ENCODE measurements at places on chromosomes 2 and 18. TPM values are rescaled to one million over a fixed set of nuclear protein-coding genes. Genes with fewer than 3 reads are reported as not detected.
A peak's percentile ranks its signal among the peaks of the same experiment; 100 is the strongest.

DNA sequence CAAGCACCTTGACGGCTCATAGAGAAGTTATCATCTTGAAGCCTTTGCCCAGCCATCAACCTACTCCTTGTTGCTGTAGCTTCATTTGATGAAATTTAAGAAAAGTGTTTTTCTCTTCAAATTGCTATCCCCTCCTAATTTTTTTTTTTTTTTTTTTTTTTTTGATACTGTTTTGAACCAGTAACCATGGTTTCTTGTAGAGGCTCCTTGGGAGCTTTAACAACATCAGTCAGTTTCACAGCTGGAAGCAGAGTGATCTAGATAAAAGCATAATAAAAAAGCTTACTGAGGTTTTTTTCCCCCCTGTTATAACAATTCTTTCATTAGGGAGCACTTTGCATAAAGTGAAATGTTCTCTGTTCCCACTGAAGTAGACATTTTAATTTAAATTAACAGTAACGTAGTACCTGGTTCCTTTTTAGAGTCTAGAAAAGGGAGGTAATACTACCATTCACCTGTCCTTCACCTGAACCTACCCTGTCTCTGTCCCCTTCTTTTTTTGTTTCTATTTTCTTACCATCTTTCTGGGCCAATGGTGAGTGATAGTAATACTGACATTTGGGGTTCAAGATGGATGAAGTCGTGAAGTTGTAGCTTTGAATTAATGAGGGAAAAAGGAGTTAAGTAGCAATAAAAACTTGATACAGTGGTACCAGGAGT lies 101.5 kb downstream of the NCOA1 start:
- peaks cover 3% of the 10 kb centered on the region for H3K4me1 ChIP-seq
- no peak for DNase-seq
- no peaks in the 10 kb centered on the region for H3K27me3 ChIP-seq
- peaks cover 5% of the 10 kb centered on the region for H3K36me3 ChIP-seq

- no peaks in the 10 kb centered on the region for H3K4me1 ChIP-seq
- H3K27me3 ChIP-seq = no peaks in the 10 kb centered on the region
- H3K27ac ChIP-seq = no peak overlapping the region
- no peak overlapping the region for H3K4me3 ChIP-seq
- no peaks in the 10 kb centered on the region for H3K36me3 ChIP-seq
These were observed 65.1 kb upstream of the CXCR4 start for GRCh38 chr2:136183097-136183496.

DNA sequence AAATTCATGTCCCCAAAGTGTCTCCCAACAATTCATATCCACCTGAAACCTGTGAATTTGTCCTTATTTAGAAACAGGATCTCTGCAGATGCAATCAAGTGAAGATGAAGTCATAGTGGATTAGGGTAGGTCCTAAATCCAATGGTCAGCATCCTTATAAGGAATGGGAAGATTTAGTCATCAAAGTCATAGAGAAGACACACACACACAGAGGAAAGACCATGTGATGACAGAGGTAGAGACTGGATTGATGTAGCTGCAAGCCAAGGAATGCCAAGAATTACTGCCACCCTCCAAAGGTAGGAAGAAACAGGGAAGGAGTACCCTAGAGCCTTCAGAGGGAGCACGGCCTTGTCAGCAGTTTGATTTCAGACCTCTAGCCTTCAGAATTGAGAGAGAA lies 17.7 kb downstream of the ADD2 start:
- DNase-seq = no peak
- peak overlapping the region; percentile 7 for H3K27ac ChIP-seq
- H3K4me1 ChIP-seq = peaks cover 57% of the 10 kb centered on the region
- peaks cover 6% of the 10 kb centered on the region for H3K36me3 ChIP-seq
- H3K4me3 ChIP-seq = peak overlapping the region; percentile 8
- H3K27me3 ChIP-seq = peaks cover 4% of the 10 kb centered on the region

TEKT4 gene
- total RNA-seq = not detected

DNA sequence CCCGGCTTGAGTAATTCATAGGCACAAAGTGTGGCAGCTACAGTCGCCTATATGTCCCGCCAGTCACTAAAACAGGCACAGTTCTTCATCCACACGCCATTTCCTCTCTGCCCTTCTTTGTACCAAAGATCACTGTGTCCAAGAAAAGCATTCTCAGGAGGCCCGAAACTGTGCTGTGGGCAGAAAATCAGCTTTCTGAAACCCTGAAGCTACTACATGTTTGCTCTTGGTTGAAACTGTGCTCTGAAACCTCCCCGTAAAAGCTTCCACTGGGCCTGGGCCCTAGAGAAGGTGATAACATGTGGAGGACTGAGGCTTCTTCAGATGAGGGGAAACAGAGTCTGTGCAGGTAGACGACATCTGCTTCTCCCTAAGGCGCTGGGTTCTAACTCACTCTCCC lies 75.6 kb upstream of the ID2 start:
- H3K4me1 ChIP-seq = no peaks in the 10 kb centered on the region
- no peak overlapping the region for H3K4me3 ChIP-seq
- H3K36me3 ChIP-seq = peaks cover 6% of the 10 kb centered on the region

DNA sequence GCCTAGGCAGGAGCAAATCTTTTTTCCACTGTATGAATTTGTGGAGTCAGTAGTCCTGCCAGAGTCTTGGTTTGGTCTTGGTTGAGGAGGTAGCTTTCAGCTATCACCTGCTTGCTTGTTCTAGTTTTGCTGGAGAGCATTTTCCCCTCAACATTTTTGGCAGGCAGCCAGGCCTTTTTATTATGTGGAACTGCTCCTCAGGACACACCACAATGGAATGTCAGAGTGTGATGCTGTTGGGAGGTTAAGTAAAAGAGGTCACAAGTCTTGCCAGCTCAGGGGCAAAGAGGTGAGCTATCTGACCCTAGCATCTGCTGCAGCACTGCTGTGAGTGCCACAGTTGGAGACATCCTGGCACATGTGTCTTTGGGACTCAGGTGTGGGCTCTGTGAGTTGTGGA lies 258.0 kb downstream of the CNTNAP5 start:
- peaks cover 1% of the 10 kb centered on the region for H3K27me3 ChIP-seq
- no peaks in the 10 kb centered on the region for H3K4me1 ChIP-seq
- DNase-seq = no peak
- no peak overlapping the region for H3K27ac ChIP-seq
- no peaks in the 10 kb centered on the region for H3K36me3 ChIP-seq
- no peak overlapping the region for H3K4me3 ChIP-seq

DNA sequence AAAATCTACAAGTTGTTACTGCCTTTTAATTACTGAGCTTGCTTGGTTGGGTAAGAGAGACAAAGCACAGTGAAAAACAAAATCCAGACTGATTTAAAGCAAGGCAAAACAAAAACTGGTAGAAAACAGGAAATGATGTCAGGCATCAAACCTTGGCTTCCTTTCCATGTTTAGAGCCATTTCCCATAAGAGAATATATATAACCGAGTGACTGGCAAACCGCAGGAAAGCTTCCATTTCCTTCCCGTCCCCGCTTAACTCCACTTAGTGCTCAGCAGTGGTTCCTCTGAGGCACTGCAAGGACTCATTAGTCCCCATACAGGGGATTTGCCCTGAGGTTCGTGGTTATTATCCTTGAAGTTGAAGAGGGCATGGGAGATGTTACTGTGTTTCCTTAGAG lies 446.3 kb downstream of the LPIN1 start:
- no peaks in the 10 kb centered on the region for H3K36me3 ChIP-seq
- no peak overlapping the region for H3K27ac ChIP-seq
- no peak overlapping the region for H3K4me3 ChIP-seq
- DNase-seq = no peak
- no peaks in the 10 kb centered on the region for H3K27me3 ChIP-seq

TCF23 gene
- total RNA-seq = not detected

- no peaks in the 10 kb centered on the region for H3K27me3 ChIP-seq
- no peaks in the 10 kb centered on the region for H3K4me1 ChIP-seq
- H3K36me3 ChIP-seq = no peaks in the 10 kb centered on the region
- no peak overlapping the region for H3K27ac ChIP-seq
These were observed 641.7 kb upstream of the ZEB2 start for GRCh38 chr2:145161656-145162055.

FSHR gene
- not detected for total RNA-seq

PLCD4 gene
- total RNA-seq = 1.9 TPM

- H3K4me1 ChIP-seq = peaks cover 6% of the 10 kb centered on the region
- no peak for DNase-seq
- H3K4me3 ChIP-seq = no peak overlapping the region
- H3K27ac ChIP-seq = no peak overlapping the region
- no peaks in the 10 kb centered on the region for H3K36me3 ChIP-seq
These were observed 27.5 kb downstream of the FIGN start for GRCh38 chr2:163708265-163708664.

C1QL2 gene
- total RNA-seq = not detected

- DNase-seq = no peak
- no peaks in the 10 kb centered on the region for H3K36me3 ChIP-seq
- no peak overlapping the region for H3K27ac ChIP-seq
These were observed 169.5 kb upstream of the AGAP1 start for GRCh38 chr2:235324324-235324723.

DNA sequence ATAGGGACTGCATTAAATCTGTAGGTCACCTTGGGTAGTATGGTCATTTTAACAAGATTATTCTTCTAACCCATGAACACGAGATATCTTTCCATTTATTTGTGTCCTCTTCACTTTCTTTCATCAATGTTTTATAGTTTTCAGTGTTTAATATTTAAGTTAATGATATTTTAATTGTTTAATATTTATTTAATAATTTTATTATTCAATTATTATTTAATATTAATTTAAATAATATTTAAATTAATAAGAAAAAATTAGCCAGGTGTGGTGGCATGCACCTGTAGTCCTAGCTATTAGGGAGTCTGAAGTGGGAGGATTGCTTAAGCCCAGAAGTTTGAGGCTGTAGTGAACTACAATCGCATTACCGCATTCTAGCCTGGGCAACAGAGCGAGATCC lies 33.0 kb downstream of the CASP10 start:
- no peaks in the 10 kb centered on the region for H3K27me3 ChIP-seq
- no peaks in the 10 kb centered on the region for H3K36me3 ChIP-seq
- peaks cover 4% of the 10 kb centered on the region for H3K4me1 ChIP-seq
- no peak overlapping the region for H3K4me3 ChIP-seq
- no peak overlapping the region for H3K27ac ChIP-seq

GRCh38 chr2:165810418-165810817 lies 16.4 kb upstream of the GALNT3 start:
- DNase-seq = no peak
- no peaks in the 10 kb centered on the region for H3K4me1 ChIP-seq
- no peaks in the 10 kb centered on the region for H3K27me3 ChIP-seq
- H3K4me3 ChIP-seq = no peak overlapping the region
- H3K36me3 ChIP-seq = no peaks in the 10 kb centered on the region

HOXD13 gene
- 0.17 TPM for total RNA-seq

ZAP70 gene
- total RNA-seq = 1.3 TPM

ASB18 gene
- total RNA-seq = not detected

DNA sequence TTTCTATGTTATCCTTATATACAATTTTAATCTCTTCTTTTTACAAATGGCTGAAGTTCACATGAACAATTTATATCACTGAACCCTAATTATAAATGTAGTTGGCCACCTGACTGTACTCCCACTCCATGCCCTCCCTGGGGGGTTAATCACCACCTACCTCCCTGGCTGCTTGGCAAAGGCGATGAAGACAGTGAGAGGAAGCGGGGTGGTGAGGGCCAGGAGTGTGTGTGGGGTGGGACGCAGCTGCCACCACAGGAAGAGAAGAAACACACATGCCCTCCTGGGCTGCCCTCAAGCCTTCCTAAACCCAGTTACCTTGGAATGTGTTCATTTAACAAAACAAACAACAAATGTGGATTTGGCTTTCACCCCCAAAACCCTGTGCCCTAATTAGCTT lies 87.0 kb upstream of the REV1 start:
- peaks cover 22% of the 10 kb centered on the region for H3K4me1 ChIP-seq
- H3K36me3 ChIP-seq = peaks cover 8% of the 10 kb centered on the region
- H3K27ac ChIP-seq = no peak overlapping the region
- peaks cover 5% of the 10 kb centered on the region for H3K27me3 ChIP-seq
- DNase-seq = no peak
- H3K4me3 ChIP-seq = no peak overlapping the region

TCF7L1 gene
- 6.6 TPM for total RNA-seq

DSG4 gene
- not detected for total RNA-seq

CD207 gene
- 0.51 TPM for total RNA-seq

DNA sequence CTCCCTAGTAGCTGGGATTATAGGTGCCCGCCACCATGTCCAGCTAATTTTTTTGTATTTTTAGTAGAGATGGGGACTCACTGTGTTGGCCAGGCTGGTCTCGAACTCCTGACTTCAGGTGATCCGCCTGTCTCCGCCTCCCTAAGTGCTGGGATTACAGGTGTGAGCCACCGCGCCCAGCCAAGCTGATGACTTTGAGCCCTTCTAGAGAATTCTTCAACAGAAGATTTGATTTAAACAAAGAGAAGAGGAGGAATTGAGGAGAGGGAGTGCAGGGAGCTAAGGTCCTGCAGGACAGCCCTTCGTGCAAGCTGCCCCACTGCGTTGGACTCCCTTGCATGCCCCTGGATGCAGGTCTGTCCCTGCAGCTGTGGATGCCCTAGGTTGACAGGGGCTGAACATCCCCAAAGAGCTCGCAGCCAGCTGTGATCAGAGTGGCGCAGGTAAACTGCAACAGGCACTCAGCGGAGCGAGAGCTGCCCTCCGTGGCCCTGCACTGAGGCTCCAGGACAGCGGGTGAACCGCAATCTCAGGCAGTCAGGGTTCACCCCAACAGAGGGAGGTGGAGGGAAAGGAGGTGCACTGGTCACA lies 13.7 kb downstream of the ADRA2B start:
- H3K4me3 ChIP-seq = no peak overlapping the region
- H3K4me1 ChIP-seq = peaks cover 7% of the 10 kb centered on the region
- H3K27me3 ChIP-seq = peaks cover 5% of the 10 kb centered on the region
- no peak for DNase-seq

DNA sequence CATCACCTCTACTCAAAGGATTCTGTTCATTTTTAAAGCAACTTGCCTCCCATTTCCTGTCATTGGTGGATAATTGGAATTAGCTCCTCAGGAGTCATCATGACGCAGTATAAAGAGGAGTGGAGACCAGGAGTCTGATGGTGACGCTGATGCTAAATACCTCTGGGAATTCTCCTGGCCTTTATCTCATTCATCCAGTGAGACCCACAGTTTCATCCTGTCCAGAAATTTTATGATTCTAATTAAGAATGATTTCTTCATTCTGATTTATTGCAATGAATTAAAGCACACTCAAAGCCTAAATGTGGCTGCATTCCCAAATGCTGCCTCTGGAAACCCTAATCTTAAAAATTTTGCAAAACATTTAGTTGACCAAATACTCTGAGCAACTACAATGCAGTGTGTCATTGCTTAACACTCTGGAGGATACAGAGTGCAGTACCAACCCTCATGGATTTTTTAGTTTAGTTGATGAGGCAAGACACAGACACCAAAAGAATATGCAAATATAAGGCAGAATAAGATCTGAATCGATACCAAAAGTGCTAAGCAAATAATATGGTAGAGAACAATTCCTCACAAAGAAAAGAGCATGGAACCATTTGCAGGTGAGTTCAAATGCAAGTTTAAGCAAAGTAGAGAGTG lies 236.2 kb downstream of the ETAA1 start:
- H3K36me3 ChIP-seq = no peaks in the 10 kb centered on the region
- no peak overlapping the region for H3K4me3 ChIP-seq
- no peaks in the 10 kb centered on the region for H3K27me3 ChIP-seq
- DNase-seq = no peak
- no peak overlapping the region for H3K27ac ChIP-seq

DNA sequence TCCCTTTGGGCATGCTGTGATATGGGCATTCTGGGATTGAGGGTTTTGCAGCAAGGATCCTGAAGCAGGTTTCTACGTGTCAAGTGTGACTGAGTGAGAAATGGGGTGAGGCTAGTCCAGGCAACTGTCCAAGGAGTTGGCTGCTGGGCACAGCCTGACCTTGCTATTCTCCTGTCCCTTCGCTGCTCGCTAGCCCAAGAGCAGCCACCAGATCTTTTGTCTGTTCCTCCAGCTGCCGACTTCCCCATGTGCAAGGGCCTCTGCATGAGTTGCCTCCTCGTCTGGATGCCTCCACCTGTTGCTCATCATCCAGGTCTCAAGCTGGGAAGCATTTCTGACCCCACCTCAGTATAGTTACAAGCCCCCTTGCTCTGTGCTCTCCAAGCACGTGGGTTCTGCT lies 71.1 kb downstream of the DYSF start:
- H3K27ac ChIP-seq = no peak overlapping the region
- H3K27me3 ChIP-seq = peaks cover 6% of the 10 kb centered on the region
- no peaks in the 10 kb centered on the region for H3K4me1 ChIP-seq
- H3K4me3 ChIP-seq = no peak overlapping the region

All from glutamatergic neuron (in vitro differentiated cells).